ENCODE measurements at places on chromosomes 3 and 15. TPM values are rescaled to one million over a fixed set of nuclear protein-coding genes. Genes with fewer than 3 reads are reported as not detected.

- DNase-seq, result no peak
Measured at GRCh38 chr15:25890529-25890928, 27.4 kb upstream of the ATP10A start.

TPRA1 gene
- 15.3 TPM for polyA plus RNA-seq

DNA sequence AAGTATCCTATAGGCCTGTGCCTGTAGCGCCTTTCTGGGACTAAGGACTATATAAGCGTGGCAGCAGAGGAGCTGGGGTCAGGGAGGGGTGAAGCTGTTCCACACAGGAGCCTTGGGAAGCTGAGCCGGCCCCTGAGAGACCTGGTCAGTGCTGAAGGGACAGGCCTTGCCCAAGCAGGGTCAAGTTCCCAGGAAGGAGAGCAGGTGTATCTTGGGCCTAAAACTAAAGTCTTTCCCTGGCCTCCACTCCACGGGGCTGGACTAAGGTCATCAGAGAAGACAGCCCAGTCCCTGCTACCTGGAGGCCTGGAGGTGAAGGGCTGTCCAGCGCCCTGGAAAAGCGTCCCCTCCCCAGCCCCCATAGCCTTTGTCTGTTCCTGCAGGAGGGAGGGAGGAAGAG lies 23.9 kb upstream of the NR2C2 start:
- DNase-seq, result no peak

GRCh38 chr3:123986427-123986826 lies 5.5 kb downstream of the ROPN1 start:
- no peak for DNase-seq

- DNase-seq, result peak; percentile 70
Measured at GRCh38 chr15:28086175-28086703, 12.9 kb downstream of the OCA2 start.

DNA sequence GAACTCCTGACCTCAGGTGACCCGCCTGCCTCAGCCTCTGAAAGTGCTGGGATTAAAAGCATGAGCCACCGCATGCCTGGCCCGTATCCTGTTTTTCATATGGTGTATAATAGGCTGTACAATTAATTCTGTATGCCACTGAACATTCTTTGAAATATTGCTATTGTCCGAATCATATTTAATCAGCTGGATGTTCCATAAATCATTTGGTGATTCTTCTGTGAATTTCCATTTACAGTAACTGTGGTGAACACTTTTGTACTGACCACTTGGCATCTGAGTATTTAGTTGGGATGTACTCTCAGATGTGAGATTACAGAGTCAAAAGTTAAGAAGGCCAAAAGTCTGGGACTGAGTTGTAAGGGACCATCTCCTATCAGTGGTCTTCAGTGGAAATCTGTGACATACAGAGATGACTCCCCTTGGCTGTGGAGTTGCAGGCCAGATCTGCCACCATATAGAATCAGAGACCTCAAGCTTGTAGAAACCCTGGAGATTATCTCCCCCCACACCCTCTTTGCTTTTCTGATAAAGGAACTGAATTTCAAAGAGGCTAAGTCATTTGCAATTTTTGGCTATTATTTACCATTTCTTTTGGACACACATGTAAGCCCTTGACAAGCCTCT lies 25.7 kb upstream of the DYNC1LI1 start:
- DNase-seq, result no peak

GRCh38 chr15:70463453-70463834 lies 299.9 kb downstream of the UACA start:
- DNase-seq, result no peak

Measured in A549 (cell line).